Myocyte (in vitro differentiated cells): ENCODE measurements at places on chromosomes 3 and 15.

DNA sequence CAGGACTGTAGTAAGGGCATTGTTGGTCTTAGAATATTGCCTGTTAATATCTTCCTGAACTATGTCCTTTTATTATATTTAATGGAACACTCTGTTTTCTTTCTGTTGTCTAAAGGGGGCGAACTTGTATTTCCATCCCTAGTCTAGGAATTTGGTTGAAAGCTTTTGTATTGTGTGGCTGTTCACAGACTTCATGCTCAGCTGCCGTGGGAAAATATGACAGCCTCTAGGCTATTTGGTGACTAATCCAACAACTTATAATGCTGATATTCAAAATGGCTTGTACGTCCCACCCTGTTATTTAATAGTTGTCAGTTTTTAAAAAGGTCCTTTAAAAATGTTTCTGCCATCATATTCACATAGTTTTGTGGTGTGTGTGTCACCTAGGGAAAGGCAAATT is 202.6 kb downstream of the KLHL25 start:
- peak; percentile 83 for DNase-seq

GRCh38 chr3:86126552-86126951 is 864.4 kb downstream of the VGLL3 start:
- no peak for DNase-seq

DNA sequence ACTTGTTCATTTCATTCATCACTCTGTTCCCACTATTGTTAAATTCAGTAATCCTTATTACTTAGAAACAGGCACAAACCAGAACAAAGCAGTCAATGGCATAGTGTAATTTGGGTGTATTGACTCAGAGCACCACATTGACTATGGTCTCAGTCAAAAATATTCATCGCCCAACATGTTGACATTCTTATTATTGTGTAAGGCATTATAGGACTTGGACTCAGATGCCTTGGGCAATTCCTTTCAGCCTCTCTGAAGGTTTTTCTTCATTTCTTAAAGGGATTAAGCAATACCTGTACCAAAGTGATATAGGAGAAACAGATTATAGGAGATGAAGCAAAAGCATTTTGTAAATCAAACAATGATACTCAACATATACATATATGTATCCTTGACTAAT is 114.7 kb upstream of the BHLHE40 start:
- no peak for DNase-seq

DNA sequence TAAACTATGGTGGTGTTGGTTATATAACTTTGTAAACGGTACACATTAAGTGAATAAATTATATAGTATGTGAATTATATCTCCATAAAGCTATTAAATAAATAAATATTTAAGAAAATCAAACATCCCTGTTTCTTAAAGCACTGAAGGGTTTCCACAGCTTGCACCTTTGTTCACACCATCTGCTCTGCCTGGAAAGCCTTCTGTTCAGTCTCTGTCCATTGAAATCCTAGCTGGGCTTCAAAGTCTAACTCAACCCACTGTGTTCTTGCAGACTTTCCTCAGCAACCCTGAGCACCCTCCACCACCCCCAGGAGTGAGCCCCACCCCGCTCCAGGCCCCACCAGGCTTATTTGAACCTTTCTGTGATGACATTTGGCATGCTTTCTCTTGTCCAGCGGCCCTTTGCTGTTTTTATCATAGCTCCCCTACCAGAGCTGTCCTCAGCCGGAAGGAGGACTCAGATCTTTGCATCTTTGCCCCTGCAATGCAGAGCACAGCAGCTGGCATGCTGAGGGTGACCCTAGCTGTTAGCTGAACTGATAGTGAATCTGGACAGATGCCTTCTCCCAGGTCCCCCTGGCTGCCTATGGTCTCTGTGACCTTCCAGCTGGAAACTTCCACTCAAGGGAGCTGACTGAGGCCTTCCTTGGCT is 105.2 kb downstream of the DAPK2 start:
- DNase-seq = no peak

DNA sequence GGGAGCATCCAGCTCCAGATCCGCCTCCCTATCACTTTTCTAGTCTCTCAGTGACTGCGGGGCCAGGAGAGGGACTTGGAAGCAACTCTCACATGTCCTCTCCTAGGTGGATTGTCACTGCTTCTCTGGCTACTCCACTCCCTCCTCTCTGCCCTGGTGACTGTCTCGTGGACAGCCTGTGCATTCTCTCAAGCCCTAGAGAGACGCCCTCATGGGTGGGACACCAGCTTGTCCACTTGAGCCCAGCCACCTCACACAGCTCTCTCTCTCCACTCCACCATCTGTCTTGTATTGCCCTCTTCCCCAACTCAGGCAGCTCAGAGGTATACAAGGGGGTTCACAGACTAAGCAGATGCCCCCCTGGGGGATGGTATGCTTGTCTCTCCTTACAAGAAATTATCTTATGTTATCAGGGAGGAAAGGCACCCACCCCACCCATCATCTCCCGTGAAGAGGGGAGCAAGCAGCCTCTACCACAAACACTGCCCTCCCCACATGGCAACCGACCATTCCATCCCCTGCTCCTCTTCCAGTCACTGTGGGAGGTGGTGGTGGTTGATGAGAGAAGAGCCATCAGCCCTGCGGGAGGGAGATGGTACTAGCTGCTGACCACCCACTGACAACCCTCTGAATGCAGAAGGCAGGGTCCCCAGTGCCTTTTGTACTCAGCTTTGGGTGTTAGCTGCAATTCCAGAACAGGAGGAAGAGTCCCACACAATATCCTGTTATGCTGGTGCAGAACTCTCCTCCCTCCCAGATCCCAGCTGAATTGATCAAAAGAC is 15.5 kb upstream of the LOXL1 start:
- DNase-seq = no peak

GRCh38 chr3:124893526-124893925 is 6.4 kb upstream of the ITGB5 start:
- DNase-seq = no peak

- no peak for DNase-seq
Measured at GRCh38 chr15:99962006-99962561, 228.8 kb upstream of the LYSMD4 start.

- no peak for DNase-seq
Measured at GRCh38 chr3:15861163-15861562, 63.4 kb upstream of the ANKRD28 start.

DNA sequence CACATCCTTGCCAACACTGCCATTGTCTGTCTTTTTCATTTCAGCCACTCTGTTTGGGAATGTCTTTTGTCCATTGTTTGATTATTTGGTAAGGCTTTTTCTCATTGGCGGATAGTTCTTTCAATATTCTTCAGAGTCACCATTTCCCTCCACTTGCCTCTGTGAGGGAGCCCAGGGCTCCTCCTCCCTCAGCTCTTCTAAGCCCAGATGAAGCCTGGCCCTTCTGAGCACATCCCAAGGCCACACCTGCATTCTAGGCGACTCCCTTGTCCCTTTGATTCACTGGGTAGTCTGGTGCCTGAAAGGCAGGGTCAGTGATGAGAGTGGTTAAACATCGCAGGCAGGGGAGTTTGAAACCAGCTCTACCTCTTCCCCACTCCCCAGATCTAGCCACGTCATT is 12.4 kb upstream of the LTF start:
- no peak for DNase-seq

- DNase-seq = no peak
Measured at GRCh38 chr3:473033-473800, 276.7 kb downstream of the CHL1 start.

DNA sequence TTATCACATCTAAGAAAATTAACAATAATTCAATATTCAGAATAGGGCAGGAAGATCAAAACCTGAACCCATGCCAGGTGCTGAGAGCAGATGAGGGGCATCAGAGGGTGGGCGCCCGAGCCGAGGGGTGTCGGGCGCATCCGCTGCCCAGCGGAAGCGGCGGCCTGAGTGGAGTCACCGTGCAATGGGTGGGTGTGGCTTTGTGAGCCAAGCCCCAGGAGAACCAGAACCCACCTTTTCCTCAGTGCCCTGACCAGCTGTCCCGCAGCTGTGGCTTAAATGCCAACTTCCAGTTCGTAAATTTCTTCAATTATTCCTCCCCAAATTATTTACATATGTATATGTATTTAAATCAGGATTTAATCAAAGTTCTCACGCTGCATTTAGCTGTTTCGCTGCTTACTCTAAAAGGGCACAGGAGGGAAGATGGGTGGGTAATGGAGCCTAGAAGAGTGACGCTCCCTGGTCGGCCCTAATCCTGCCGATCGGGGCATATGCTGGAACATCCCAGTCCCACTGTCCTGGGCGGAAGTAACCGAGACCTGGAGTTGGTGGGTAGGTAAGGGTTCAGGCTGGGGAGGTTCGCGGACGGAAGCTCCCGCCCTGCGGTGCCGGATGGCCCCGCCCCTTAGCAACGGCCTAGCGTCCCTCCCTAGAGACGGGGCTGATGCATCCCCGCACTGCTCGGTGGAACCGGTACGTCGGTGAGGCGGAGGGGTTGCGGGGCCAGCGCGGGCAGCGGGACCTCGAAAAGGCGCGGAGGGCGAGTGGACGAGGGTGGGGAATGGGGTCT is 1.3 kb downstream of the DNAH1 start:
- no peak for DNase-seq

GRCh38 chr15:82726816-82727215 is 17.1 kb upstream of the AP3B2 start:
- DNase-seq = no peak

DNA sequence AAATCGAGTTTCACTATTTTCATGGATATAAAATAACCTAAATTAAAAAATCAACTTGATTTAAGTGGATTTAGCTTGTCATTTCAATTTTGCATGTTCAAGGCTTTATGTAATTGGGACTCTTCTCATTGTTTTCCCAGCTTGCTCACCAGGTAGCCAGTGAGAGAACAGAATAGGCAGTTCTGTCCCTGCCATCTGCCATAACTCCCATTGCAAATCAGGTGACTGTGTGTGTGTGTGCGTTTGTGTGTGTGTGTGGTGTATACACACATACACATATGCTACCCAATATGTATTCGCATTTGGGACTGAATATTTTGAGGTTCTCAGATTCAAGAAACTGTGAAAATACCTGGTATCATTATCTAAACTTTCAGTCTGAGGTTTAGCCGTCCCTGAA is 1069.8 kb downstream of the IGSF11 start:
- DNase-seq = no peak

DNA sequence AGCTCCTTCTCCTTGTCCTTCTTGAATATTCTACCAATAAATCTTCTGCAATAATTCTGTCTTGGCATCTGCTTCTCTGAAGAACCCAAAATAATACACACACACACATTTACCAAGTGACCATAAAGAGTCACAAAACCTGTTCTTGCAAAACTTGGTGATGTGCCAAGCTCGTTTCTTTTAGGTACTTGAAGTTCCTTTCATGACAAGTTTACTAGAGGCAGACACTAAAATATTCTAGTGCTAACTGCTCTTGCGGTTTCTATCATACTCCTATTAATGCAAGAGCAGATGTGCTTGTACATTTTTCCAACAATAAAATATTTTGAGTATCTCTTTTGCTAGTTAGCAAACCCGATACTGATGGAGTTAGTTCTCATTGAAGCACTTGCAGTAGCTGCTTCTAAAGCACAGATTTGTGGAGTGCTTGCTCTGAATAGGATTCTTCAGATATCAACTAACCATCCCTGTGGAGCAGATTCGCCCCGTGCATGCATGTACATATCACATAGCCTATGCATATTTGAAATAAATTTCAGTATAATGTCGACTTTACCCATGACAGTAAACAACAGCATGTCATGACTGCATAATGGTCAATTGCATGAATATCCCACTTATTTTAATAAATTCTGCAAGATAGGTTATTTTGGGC is 23.2 kb downstream of the HHLA2 start:
- no peak for DNase-seq

GRCh38 chr3:46527239-46527638 is 29.5 kb downstream of the RTP3 start:
- no peak for DNase-seq

DNA sequence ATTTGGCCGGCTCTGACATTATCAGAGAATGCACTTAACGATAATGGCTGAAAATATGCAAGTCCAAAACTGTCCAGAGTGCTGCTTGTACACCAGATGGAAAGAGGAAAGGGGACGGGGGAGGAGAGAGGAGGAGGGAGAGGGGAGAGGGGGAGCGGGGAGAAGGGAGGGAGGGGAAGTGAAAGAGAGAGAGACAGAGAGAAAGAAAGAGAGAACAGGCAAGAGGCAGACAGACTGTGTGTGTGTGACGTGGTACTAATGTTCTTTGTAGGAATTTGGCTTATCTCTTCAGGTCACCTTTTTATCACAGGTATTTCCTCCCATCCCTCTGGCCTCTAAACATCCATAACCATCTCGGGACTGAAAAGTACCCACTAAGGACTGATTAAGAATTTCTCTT is 75.1 kb upstream of the LMOD3 start:
- DNase-seq = no peak

GRCh38 chr15:73130830-73131229 is 78.6 kb downstream of the NEO1 start:
- DNase-seq = no peak

DNA sequence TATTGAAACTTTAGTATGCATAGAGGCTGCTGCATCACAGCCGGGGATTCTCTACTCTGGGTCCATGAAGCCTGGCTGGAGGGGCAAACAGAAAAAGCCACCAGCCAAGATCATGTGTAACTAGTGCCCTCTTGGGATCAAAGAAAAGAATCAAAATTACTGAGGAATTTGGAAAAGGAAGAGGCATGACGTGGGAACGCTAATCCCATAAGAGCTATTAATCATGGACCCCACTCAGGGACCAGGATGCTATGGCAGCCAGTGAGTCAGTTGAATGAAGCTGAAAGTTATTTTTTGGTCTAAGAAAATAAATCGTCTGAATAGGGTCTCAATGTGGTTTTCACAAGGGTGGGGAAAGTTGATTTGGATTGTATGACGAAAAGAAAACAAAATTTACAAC is 1165.1 kb downstream of the ROBO2 start:
- DNase-seq = no peak

DNA sequence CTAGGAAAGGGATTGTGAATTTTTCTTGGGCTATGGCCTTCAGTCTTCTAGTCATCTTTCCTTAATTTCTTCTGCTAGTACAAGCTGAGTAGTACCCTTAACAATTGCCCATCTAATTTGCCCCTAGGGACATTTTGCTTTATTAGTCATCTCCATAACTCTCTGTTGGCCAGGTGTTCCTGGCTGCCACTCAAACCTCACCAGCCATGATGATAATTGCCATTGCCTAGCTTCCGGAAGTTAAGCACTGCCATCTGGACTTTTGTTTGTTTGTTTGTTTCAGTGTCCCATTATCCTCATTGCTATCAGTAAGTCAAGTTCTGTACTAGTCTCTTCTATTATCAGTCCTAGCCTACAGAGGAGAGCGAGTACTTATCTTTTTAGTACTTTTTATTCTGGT is 36.6 kb upstream of the UBL7 start:
- peak; percentile 74 for DNase-seq

DNA sequence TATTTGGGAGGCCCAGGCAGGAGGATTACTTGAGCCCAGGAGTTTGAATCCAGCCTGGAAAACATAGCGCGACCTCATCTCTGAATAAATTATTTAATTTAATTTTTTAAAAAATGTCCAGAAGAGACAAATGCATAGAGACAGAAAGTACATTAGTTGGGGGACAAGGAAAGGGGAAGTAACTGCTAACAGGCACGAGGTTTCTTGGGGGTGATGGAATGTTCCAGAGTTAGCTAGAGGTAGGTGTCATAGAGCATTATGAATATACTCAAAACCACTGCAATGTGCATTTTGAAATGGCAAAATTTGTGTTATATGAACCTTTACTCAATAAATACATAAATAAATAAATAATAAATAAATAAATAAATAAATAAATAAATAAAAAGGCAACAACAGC is 31.7 kb upstream of the CYP11A1 start:
- no peak for DNase-seq
